NAMALWA (cell line): ENCODE measurements at places on chromosomes 5 and 9.
A peak's percentile ranks its signal among the peaks of the same experiment; 100 is the strongest.

DNA sequence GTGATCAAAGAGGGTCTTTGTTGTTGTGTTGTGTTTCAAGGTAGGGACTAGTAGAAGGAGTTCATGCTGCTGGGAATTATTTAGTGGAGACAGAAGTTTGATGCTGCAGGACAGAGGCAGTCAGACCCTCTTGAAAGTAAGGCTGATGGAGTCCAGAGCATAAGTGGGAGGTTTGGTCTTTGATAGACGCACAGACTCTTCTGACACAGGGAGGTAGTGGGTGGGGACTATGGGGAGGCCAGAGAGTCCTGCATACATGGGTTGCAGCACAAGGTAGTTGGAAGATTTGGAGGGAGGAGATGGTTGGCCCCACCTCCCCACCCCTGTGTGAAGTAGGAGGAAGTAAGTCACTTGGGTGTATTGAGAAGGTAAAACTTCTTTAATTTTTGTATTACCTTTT, 2.4 kb upstream of the CCDC112 start:
- DNase-seq = peak; percentile 18

DNA sequence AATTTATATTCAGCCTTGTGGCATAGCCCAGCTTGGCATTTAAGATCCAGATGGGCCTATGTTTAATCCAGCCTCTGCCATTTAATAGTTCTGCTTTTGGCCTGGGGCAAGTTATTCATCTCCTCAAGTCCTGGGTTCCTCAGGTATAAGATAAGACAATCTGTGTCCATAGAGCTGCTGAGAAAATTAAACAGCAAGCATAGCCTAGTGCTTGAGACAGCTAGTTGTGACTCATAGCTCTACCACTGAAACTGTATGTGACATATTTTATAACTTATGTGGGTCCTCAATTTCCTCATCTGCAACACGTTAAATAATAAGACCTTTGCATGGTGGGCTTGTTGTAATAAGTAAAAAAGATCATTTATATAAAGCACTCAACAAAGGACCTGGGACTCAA, 53.3 kb upstream of the ATP10B start:
- DNase-seq = no peak

DNA sequence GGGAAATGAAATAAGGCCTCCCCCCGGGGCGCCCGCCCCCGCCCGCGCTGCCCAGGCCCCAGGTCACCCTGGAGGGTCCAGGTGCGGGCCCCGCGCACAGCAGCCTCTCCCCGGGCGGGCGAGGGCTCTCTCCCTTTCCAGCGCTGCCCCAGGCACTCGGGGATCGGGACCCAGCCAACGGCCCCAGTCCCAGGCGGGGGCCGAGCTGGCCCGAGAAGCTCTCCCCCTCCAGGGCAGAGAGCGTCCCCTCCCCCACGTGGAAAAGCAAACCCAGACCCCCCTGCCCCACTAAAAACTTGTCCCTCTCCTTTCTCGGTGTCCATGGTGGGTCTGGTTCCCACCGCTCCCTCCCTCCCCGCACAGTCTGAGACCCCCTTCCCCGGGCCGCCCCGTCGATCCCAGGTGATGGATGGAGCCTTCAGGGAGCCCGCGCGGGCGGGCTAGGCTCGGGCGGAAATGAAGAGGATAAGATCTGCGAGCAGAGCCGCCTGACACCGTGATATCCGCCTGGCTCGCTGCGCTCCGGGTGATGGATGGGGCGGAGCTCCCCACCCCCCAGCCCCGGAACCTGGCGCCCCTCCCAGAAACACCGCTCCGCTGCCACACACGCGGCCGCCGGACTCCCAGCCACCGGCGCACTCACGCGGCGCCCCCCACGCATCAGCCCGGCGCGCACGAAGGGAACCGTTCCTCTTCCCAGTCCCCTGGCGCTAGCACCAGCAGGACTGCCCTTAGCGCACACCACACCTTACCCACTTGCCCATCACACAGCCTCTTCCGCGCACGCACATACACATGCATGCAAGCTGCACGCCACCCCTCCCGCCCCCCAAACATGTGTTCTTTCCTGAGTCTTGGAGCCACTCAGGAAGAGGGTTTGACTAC, 81.7 kb upstream of the ZBTB43 start:
- peak; percentile 35 for DNase-seq

- DNase-seq = no peak
These were observed 297.9 kb upstream of the PTGER4 start for GRCh38 chr5:40381676-40382363.

DNA sequence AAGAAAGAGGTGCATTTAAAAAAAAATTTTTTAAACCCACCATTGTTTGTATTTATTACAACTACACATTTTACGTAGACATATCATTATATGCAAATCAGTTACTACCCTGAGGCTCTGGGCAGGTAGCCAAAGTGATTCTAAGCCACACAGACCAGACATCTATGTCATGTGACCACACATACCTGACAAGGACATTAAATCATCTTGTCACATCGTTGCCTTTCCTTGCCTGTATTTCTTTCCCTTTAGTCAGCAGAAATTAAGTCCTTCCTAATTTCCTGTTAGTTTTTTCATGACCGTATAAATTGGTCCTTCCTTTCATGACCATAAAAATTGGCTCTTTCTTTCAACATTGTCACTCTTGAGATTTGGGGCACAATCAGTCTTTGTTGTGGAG, 134.2 kb upstream of the MARCHF11 start:
- no peak for DNase-seq
